ENCODE measurements at places on chromosomes 13 and 19. TPM values are rescaled to one million over a fixed set of nuclear protein-coding genes. Genes with fewer than 3 reads are reported as not detected.

- H3K4me3 ChIP-seq = no peak overlapping the region
- no peaks in the 10 kb centered on the region for H3K27me3 ChIP-seq
- DNase-seq = peak; percentile 35
- peaks cover 62% of the 10 kb centered on the region for H3K4me1 ChIP-seq
Measured at GRCh38 chr19:6276447-6276846, 3.3 kb downstream of the MLLT1 start.

DNA sequence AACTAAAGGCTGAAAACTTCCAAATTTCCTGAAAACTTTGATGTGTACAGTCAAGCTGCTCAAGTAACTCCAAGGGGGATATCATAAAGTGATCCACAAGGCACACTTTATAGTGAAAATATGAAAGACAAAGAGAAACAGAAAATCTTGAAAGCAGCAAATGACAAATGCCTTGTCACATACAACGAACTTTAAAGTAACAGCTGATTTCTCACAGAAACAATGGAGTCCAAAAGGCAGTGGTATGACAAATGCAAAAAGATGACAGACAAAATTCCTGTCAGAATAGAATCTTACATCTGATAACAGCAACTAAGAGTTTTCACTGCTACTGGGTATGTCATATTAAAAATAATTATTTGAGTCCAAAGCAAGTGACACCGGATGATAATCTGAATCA is 1602.3 kb upstream of the PRR20A start:
- H3K4me1 ChIP-seq = no peaks in the 10 kb centered on the region
- no peaks in the 10 kb centered on the region for H3K27me3 ChIP-seq
- no peaks in the 10 kb centered on the region for H3K36me3 ChIP-seq

- no peaks in the 10 kb centered on the region for H3K27me3 ChIP-seq
- no peak overlapping the region for H3K4me3 ChIP-seq
- no peaks in the 10 kb centered on the region for H3K4me1 ChIP-seq
Measured at GRCh38 chr19:43439709-43440063, 25.0 kb downstream of the TEX101 start.

The ZNF177 gene
- 13.9 TPM for polyA plus RNA-seq

GRCh38 chr13:41025518-41025917 is 6.4 kb upstream of the ELF1 start:
- DNase-seq = no peak
- H3K27me3 ChIP-seq = no peaks in the 10 kb centered on the region
- no peaks in the 10 kb centered on the region for H3K36me3 ChIP-seq
- no peak overlapping the region for H3K27ac ChIP-seq
- no peak overlapping the region for H3K4me3 ChIP-seq

DNA sequence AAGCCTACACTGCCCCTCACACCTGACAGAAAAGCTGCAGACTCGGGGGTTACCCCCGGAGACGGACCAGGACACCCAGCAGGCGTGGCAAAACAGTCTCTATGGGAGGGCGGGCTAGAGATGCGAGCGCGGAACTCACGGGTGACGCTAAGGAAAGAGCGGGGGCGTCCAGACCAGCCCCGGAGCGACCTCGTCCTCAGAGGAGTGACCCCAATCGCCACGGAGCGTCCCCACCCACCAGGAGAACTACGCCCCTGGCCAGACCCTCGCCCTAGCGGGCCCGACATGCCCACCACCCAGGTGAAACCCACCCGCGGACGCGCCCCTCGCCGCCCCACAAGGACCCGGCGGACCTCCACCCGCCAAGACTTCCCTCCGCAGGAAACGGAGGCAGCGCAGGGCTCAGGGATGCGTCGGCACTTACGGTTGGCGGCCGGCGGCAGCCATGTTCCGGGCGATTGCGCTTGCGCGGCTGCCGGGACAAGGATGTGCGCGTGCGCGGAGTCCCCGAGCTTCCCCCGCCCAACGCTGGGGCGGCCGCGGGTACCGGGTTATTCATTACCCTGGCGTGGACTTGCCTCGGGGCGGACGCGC is at the start of gene ZNF329:
ZNF329 (minus strand) TSS at position 462 of the 594 bp plus-strand sequence. CDS start 21,286 bp downstream, outside the sequence.
- H3K27ac ChIP-seq = peak within 1 kb of the TSS; percentile 47
- no peaks in the 10 kb centered on the region for H3K27me3 ChIP-seq
- H3K4me1 ChIP-seq = peaks cover 23% of the 10 kb centered on the region
- H3K4me3 ChIP-seq = peak within 1 kb of the TSS; percentile 84
- DNase-seq = peak; percentile 80
